ENCODE measurements at places on chromosomes 11 and 22. TPM values are rescaled to one million over a fixed set of nuclear protein-coding genes. Genes with fewer than 3 reads are reported as not detected.

PLAAT5 gene
- total RNA-seq = not detected

RRP8 gene
- total RNA-seq = 41.5 TPM

DDX25 gene
- not detected for total RNA-seq

MGAT3 gene
- total RNA-seq = 0.90 TPM

POU2AF1 gene
- 68.9 TPM for total RNA-seq

- peaks cover 12% of the 10 kb centered on the region for H3K4me1 ChIP-seq
- no peaks in the 10 kb centered on the region for H3K36me3 ChIP-seq
- peak; percentile 86 for DNase-seq
- peaks cover 34% of the 10 kb centered on the region for H3K27me3 ChIP-seq
Measured at GRCh38 chr11:86672007-86672621, at the start of gene ME3. Gene ME3 (minus strand): TSS chr11:86672616.

DNA sequence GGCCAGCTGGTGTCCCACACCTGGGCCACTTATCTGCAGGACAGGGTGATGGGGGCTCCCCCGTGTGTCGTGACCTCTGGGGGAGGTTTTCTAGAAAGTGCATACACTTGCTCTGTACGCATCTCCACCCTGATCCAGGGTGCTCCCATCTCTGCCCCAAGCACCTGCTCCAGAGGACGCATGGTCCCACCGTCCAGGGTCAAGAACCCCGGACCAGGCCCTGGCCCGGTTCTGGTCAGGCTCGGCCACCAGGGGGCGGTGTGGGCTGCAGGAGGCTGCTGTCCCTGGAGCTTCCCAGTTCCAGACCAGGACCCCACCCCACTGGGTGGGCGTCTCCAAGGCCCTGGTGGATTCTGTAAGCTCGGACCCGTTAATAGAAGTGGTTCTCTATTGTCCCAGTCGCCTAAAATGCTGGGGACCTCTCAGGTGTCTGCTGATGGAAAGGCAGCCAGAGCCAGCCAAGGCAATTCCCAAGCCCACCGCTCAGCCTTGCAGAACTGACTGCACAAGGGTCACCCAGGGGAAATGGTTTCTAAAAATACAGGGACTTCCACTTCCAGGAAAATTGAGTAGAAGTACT, 34.7 kb upstream of the SEPTIN5 start:
- DNase-seq = peak; percentile 82
- H3K4me3 ChIP-seq = no peak overlapping the region
- peaks cover 20% of the 10 kb centered on the region for H3K27me3 ChIP-seq
- H3K27ac ChIP-seq = no peak overlapping the region
- no peaks in the 10 kb centered on the region for H3K36me3 ChIP-seq
- H3K4me1 ChIP-seq = no peaks in the 10 kb centered on the region

DNA sequence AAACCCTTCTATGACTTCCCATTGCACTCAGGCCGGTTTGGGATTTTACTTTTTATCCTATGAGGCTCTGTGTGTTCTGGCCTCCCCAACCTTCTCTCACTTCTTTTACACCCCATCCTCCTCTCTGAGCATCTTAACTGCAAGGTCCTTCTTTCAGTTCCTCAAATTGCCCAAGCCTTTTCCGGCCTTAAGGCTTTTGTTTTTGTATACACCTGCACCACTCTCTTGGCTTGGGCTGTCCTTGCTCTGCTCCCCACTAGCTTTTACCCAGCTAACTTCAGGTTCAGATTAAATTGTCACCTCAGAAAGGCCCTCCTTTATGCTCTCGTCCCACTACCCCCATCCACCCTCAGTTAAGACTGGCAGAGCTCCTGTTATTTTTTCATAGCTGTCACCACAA, 55.5 kb downstream of the FAM83F start:
- no peaks in the 10 kb centered on the region for H3K27me3 ChIP-seq
- H3K4me3 ChIP-seq = no peak overlapping the region
- H3K27ac ChIP-seq = peak overlapping the region; percentile 35
- peaks cover 3% of the 10 kb centered on the region for H3K36me3 ChIP-seq

- H3K27me3 ChIP-seq = peaks cover 1% of the 10 kb centered on the region
- no peak for DNase-seq
- no peaks in the 10 kb centered on the region for H3K4me1 ChIP-seq
- H3K4me3 ChIP-seq = no peak overlapping the region
- H3K36me3 ChIP-seq = no peaks in the 10 kb centered on the region
Measured at GRCh38 chr11:134876226-134876625, 464.2 kb upstream of the B3GAT1 start.

DNA sequence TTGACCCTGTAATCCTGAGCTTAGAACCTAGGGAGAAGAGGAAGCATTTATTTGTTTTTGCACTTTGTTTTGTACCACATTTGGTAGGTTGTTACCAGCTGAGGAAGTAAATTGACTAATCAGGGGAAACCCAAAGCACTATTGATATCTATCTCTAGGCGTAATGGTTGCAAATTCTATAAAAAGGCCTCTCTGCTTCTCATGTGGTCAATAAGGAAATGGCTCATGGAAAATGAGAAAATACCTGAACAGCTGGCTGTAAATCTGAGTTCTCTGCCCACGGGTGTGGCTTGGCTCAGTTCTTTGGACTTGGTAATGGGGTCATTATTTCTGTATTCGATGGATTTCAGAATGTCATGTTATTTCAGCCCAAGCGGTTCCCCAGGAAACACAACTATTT, 42.4 kb downstream of the BARX2 start:
- no peak overlapping the region for H3K4me3 ChIP-seq
- peak; percentile 57 for DNase-seq
- peak overlapping the region; percentile 35 for H3K27ac ChIP-seq
- no peaks in the 10 kb centered on the region for H3K27me3 ChIP-seq
- H3K4me1 ChIP-seq = peaks cover 23% of the 10 kb centered on the region

DNA sequence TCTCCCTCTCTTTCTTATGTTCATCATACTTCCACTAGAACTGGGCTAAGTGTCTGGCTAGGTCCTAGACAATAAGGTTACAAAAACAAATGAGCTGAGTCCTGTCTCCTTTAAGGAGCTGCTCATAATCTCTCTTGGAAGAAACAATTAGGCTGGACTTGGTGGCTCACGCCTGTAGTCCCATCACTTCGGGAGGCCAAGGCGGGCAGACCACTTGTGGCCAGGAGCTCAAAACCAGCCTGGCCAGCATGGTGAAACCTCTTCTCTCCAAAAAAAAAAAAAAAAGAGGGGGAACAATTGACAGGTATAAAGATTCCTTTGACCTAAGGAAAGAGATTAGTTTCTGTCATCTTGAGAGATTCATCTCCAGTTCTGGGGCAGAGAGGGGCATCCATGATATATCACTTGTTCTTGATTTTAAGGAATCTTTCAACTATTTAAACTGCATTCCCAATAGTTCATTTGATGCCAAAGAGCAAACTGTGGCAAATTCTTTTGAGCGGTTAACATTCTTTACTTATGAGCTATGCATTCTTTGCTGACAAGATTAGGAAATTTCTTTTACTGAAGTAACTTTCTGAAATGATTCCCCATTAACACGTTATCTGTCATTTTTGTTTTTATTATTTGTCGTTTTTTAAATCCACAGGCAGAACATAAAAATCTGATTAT, 125.5 kb downstream of the C11orf87 start:
- no peak overlapping the region for H3K27ac ChIP-seq
- H3K36me3 ChIP-seq = no peaks in the 10 kb centered on the region
- DNase-seq = no peak

DNA sequence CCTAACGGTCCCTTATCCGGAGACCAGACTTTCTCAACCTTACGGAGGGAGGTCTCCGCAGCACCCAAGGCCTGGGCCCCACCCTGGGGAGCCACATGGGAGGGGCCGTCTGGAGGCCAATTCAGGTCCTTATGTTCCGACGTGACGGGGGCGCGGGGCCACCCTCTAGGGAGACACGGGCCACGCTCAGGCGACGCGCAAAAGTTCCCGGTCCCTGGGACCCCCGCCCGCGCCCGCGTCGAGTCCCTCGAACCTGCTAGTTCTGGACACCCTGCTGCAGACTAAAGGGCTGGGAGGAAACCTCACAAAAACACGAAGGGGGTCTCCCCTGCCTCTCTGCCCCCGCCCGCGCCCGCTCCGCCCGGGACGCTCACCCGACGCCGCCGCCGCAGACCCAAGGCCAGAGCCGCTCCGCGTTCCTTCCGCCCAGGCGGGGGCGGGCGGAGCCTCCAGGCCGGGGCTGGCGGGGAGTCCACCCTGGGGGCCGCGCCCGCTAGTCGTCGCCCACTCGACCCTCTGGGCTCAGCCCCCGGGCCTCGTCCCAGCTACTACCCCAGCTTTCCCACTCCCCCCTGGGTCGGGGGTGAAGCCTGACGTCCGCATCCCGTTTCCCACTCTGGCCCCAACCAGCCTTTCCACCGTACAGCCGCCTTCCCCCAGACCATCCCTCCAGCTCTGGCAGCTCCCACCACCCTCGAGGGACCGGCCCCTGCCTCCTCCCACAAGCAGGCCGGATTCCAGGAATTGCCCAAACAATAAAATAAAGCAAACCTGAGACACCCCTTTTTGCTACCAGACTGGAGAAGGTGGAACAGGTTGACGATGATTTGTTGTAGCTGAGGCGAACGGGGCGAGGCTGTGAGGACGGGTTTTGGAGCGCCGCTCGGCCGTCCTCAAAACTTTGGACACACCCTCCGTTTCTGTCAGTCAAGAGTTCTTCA, 2.7 kb downstream of the RNH1 start:
- no peaks in the 10 kb centered on the region for H3K27me3 ChIP-seq
- peaks cover 26% of the 10 kb centered on the region for H3K4me1 ChIP-seq
- H3K36me3 ChIP-seq = peaks cover 30% of the 10 kb centered on the region
- peak overlapping the region; percentile 76 for H3K27ac ChIP-seq
- peak; percentile 76 for DNase-seq

DNA sequence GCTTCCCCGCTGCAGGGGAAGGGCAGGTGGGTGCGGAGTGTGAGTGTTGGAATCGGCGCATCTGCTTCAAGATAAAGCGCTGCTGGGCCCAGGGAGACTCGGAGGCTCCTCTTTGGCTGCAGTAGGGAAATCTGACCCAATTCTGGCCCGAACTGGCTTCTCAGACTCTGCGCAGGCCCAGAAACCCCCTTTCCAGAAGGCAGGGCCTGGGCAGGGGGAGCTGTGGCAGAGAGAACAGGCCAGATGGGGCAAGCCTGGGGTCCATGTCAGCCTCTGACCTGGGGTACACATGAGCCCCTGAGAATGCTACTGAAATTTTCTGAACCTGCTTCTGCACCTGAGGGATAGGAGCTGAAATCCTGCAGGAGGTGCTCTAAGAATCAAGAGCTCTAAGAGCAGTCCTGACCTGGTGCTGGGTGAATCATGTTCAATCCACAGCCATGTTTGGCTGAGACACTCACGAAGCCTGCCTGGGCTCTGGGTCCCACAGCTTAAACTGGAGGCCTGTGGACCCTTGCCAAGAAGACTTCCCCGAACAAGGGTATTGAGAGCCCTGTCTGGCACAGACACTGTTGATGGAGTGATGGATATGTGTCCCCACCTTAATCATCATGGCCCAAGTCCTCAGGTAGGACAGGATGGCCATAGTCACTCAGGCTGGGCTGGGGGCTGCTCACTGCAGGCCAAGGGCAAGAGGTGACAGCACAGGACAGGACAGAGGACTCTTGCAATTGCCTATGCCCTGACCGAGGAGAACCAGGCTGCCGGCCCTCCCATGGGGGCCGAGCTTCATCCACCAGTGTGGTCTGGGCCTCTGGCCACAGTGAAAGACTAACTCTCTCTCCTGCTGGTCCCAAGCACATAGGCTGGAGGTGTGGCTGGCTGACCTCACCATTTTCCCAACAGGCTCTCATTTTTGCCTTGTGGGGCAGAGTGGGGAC, 6.9 kb downstream of the RAB3IL1 start:
- H3K27ac ChIP-seq = no peak overlapping the region
- no peak for DNase-seq
- peaks cover 18% of the 10 kb centered on the region for H3K27me3 ChIP-seq

DNA sequence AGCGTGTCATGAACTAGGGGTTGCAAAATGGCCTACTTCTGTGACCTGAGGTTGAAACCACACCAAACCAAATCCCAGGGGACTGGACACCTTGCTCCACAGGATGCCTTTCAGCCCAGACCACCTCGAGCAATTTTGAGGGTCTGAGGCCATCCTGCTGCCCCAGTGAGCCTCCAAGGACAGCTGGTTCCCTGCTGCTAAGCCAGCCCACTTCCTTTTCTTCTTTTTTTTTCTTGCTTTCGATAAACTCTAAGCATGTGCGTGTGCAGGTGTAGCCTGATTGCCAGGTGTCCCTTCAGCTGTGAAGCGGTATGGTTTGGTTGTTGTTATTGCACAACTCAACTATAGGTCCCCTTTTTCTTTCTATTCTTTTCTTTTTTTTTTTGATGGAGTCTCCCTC, 2.7 kb downstream of the CRYBB1 start:
- H3K27me3 ChIP-seq = peaks cover 12% of the 10 kb centered on the region
- H3K4me3 ChIP-seq = no peak overlapping the region
- no peaks in the 10 kb centered on the region for H3K36me3 ChIP-seq
- peaks cover 29% of the 10 kb centered on the region for H3K4me1 ChIP-seq
- DNase-seq = no peak
- no peak overlapping the region for H3K27ac ChIP-seq

DNA sequence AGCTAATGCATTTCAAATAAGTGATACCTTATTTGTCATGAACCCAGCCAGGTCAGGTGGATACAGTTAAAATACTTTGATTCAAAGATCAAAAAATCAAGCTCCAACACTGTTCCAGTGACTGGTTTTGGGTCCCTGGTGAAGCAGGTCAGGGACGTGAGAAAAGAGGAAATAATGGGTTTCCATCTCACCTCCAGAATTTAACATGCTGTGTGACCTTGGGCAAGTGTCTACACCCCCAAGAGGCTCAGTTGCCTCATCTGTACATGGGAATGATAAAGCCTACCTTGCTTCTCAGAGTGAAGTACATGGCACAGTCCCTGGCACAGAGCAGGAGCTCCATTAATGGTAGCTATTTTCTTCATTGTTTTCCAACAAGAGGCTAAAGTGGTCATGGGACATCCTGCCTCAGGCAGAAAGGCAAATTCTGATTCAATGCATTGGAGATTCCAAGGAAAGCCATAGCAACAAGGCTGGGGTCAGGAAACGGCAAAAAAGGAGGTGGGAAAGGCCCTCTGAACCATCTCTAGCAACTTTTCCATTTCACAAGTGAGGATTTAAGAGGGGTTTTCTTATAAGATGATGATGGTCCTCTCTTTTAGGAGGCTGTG, 108.5 kb downstream of the CSNK2A3 start:
- no peaks in the 10 kb centered on the region for H3K27me3 ChIP-seq
- H3K27ac ChIP-seq = no peak overlapping the region
- H3K36me3 ChIP-seq = peaks cover 2% of the 10 kb centered on the region
- no peaks in the 10 kb centered on the region for H3K4me1 ChIP-seq
- no peak for DNase-seq

- H3K27ac ChIP-seq = no peak overlapping the region
- peaks cover 21% of the 10 kb centered on the region for H3K27me3 ChIP-seq
- no peak overlapping the region for H3K4me3 ChIP-seq
- DNase-seq = no peak
- no peaks in the 10 kb centered on the region for H3K4me1 ChIP-seq
Measured at GRCh38 chr11:43933608-43934551, 8.6 kb upstream of the C11orf96 start.

GRCh38 chr22:23033116-23033905, 37.0 kb upstream of the GNAZ start:
- H3K27me3 ChIP-seq = peaks cover 12% of the 10 kb centered on the region
- peaks cover 6% of the 10 kb centered on the region for H3K4me1 ChIP-seq
- no peak for DNase-seq
- no peak overlapping the region for H3K27ac ChIP-seq

- H3K36me3 ChIP-seq = no peaks in the 10 kb centered on the region
- no peak overlapping the region for H3K27ac ChIP-seq
- H3K27me3 ChIP-seq = peaks cover 29% of the 10 kb centered on the region
- no peak overlapping the region for H3K4me3 ChIP-seq
Measured at GRCh38 chr22:39999144-39999757, 4.5 kb downstream of the FAM83F start.
